ENCODE measurements at places on chromosomes 4 and X.
A peak's percentile ranks its signal among the peaks of the same experiment; 100 is the strongest.

DNA sequence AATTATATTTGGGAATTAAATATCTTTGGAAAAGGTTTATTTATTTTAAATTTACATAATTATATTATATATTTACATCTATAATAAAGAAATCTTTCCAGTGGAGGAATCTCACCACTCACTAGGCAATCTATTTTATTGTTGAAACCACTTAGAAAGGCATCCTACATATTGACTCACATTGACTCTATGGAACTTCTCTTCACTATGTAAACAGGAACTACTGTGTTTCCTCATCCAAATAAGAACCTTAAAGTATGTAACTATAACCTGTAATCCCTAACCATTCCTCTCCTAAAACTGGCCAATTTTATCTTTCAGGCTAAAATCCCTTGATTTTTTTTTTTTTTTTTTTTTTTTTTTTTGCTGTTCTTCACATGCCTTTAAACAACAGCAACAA, 268.7 kb downstream of the MAPK10 start:
- DNase-seq: no peak

GRCh38 chrX:12979616-12980015, 4.7 kb downstream of the TMSB4X start:
- DNase-seq: no peak

- no peak for DNase-seq
These were observed 69.6 kb downstream of the ENPP6 start for GRCh38 chr4:184147858-184148737.

- DNase-seq: no peak
These were observed 21.3 kb upstream of the UGDH start for GRCh38 chr4:39548425-39549067.

DNA sequence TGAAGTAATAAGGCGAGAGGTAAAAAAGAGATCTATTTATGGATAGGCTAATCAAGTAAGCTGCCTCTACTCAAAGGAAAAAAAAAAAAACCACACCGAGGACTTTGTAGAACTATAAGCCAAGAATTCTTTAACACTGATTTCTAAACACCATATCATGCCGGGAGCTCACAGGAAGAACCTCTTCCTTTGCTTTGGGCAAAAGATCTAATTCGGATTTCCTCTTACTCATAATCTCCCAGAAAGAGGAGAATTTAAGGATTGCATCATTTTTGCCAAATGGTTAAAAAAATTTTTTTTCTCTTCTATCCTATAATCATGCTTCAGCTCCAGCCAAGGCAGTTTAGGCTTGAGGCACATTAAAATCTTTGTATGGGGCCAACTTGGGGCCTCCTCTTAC, 95.5 kb downstream of the ZNF827 start:
- no peak for DNase-seq

GRCh38 chr4:23952258-23952657, 62.4 kb upstream of the PPARGC1A start:
- no peak for DNase-seq

DNA sequence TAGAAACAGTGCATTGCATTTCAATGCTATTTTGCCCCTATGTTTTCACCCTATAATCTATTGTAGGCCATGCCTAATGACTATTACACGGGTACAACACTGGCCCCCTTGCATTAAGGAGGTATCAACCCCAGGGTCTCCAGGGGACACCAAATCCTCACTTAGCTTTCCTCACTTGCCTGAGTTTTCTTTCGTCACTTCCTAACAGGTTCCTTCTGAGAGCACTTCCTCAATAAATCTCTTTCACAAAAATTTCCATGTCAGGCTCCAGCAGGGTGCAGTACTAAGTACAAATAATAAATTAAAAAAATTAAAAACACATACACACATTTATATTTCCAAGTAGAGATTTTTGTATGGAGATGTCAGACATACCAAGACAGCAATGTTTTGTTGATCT, 165.0 kb downstream of the RBM46 start:
- no peak for DNase-seq

GRCh38 chr4:9901257-9901656, 119.8 kb downstream of the DRD5 start:
- no peak for DNase-seq

DNA sequence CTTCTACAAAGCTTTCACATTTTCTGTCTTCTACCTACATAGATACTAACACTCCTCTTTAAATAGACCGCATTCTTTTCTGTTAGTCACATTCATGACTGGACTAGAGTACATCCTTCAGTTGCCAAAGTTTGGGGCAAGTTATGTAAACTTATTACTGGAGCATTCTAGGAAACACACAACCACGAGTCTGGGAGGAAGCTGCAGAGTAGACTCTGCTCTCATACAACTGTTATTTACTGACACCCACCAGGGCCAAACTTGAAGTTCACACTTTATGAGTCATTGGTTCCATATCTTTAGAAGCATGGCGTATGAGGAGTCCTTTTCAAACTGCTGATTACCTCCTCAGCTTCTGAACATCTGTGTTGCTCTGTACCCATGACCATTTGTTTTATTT, 87.0 kb downstream of the RNF150 start:
- DNase-seq: no peak

DNA sequence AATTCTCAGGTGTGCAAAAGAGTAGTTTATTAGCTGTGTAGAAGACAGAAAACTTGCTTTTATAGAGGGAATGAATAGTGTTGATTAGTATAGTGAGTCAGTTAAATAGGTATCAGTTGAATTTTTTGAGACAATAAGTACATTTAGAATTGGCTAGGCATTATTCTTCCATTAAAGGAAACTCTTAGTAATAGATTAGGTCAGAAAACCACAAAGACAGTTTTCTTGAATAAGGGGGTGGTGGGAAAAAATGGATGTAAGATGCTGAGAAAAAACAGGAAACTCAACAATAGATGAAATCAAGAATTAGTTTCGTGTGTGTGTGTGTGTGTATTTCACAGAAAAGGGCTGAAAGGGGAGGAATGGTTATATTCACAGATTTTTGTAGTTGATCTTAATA, 16.8 kb downstream of the CD38 start:
- DNase-seq: no peak

DNA sequence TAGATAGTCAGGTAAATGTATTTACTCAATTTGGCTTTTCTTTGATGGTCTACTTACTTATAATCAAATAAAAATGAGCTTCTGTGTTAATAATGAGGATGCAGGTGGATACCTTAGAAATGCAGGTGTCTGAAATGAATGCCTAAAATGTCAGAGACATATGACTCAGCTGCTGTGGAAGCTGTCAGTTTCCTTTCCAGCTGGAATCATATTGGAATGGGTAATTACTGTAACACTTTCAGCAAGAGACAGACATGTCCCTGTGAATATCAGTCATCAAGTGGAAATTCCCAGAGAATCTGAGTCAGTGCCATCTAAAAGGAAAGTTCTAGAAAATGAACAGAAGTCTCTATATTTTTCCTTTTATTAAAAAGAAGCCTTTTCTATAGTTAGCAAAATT, 783.0 kb upstream of the AADAT start:
- DNase-seq: no peak

- peak; percentile 33 for DNase-seq
These were observed 848 bp downstream of the ACSL4 start for GRCh38 chrX:109732017-109732801.
